ENCODE measurements at places on chromosomes 6 and 20.
A peak's percentile ranks its signal among the peaks of the same experiment; 100 is the strongest.

GRCh38 chr6:145669627-145670034 lies 65.7 kb downstream of the EPM2A start:
- no peak for DNase-seq

- DNase-seq = no peak
Observed at GRCh38 chr20:8512003-8512402, 379.9 kb downstream of the PLCB1 start.

DNA sequence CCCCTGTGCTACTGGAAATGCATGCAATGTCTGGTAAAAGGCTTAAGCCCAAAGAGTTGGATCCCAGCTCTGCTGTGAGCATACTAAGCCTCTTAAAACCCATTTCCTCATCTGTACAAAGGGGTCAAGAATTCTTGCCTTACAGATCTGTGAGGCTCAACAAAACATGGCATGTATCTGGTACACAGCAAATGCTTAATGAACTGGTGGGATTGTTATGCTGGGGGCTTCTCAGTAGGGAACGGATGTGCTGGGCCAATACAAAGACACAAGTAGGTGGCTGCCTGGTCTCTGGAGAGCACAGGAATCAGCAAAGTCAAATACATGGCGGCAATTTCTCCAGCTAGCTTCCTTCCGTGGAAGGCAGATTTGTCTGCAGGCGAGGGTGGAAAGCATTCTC lies 62.3 kb downstream of the LAMP5 start:
- no peak for DNase-seq

- no peak for DNase-seq
Observed at GRCh38 chr6:20168690-20169089, 43.6 kb downstream of the MBOAT1 start.

GRCh38 chr20:36344517-36345132 lies 38.5 kb downstream of the DLGAP4 start:
- DNase-seq = peak; percentile 48

DNA sequence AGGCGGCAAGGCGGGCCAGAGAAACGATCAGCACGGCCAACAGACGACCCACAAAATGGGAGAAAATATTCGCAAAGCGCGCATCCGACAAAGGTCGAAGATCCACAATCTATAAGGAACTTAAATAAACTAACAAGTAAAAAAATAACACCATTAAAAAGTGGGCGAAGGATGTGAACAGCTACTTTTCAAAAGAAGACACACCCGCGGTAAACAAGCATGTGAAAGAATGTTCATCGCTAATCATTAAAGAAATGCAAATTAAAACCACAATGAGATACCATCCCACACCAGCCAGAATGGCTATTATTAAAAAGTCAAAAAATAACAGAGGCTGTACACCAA lies 117.8 kb upstream of the SIRPA start:
- DNase-seq = no peak

DNA sequence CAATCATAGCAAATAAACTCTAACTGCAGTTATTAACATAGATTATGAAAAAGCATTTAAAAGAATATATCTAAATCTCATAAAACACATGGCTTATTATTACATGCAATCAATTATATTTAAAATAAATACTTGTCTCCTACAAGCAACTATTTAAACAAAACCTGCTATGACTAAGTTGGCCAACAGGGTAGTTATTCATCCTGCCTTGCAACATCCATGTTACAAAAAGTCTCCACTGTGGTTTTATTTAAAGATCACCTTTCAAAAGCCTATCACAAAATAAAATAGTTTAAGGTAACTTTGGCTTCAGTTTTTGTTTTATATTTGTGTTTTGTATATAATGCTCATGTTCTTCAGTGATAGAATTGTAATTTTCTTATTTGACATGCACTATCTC lies 1127.0 kb upstream of the MAP3K7 start:
- DNase-seq = no peak

GRCh38 chr6:9914951-9915350 lies 499.9 kb downstream of the TFAP2A start:
- no peak for DNase-seq

DNA sequence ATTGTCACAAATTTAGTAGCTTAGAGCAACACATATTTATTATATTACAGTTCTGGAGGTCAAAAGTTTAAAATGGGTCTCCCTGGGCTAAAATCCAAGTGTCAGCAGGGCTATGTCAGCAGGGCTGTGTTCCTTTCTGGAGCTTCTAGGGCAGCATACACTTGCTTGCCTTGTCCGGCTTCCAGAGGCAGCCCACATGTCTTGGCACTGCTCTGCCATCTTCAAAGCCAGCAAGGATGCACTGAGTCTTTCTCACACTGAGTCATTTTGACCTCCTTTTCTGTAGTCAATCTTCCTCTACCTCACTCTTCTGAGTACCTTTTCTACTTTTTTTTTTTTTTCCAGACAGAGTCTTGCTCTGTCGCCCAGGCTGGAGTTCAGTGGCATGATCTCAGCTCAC lies 39.0 kb downstream of the ADGRF4 start:
- no peak for DNase-seq

- peak; percentile 46 for DNase-seq
Observed at GRCh38 chr20:62860924-62861691, 514 bp downstream of the TCFL5 start.

- DNase-seq = no peak
Observed at GRCh38 chr6:137968455-137968804, 101.4 kb downstream of the TNFAIP3 start.
